ENCODE measurements at places on chromosomes 11 and 22. TPM values are rescaled to one million over a fixed set of nuclear protein-coding genes. Genes with fewer than 3 reads are reported as not detected.

GRCh38 chr11:108886005-108886659 lies 221.3 kb downstream of the DDX10 start:
- no peak for DNase-seq

DNA sequence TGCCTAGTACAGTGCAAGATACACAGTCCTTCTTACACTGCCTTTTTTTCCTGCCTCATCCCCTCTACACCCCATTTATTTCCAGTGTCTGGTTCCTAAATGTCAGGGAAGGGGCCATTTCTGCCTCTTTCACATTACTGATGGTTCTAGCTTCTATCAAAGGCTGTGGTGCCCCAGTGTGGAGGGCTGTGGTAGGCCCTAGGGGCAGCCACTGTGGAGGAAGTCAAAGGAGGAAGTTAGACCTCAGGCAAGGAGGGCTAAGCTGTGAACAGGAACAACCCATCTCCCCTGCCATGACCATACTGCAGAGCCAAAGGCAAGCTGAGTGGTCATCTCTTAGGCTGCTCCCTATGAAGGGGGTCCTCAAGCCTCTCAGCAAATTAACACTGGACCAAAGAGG lies 81.9 kb upstream of the CRTAM start:
- peak; percentile 27 for DNase-seq

SYT7 gene
- total RNA-seq, result 0.09 TPM

CASP5 gene
- not detected for total RNA-seq

DNA sequence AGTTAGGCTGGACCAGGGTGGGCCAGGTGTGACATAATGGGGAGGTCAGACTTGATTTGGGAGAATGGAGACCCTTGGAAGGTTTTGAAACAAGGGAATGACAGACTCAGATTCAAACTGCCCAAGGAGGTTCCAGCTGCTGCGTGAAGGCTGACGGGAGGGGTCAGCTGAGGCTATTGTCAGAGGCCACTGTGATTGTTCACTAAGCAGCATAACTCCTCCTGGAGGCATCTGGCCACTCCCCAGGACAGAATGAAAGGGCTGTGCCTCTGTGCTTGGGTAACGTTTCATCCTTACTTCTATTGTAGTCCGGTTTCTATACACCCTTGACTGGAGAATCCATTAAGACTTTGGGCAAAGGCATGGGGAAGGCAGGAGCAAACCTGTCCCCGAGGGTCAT lies 126.6 kb downstream of the DSCAML1 start:
- no peak for DNase-seq

DNA sequence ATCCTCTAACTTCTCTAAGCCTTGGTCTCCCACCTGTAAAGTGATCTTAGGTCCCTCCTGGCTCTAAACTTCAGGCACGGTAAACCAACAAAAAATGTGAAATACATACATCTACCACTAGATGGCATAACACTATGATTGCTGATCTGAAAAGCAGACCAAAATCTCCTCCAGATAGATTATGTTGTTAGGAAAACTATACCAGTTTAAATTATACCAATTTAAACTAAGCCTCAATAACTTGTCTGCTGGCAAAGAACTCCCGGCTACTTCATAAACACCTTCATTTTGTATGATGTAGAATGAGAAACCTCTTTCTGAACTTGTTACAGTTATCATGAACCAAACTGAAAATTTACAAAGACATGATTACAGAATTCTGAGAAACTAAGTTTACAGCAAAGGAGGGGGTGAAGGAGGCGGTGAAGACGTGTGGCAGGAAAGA lies 85.9 kb downstream of the SBF2 start:
- DNase-seq, result no peak

TRIM29 gene
- total RNA-seq, result not detected

DNA sequence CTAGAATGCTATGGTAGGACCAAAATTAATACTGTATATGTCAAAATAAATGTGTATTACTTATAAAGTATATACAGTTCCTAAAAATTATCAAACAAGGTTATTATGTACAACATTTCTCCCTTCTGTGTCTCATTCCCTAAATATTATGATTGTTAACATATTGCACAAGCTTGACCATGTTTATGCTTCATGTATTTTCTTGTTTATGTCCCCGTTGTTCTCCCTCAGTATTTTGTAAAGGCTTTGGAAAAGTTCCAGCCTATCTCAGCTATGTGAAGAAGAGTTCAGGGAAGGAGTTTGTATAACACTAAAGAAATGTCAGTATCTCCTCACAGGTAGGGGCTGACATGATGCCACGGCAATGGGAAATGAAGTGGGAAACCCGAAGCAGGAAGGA lies 19.6 kb downstream of the ADM start:
- no peak for DNase-seq

XRRA1 gene
- 9.9 TPM for total RNA-seq

DNA sequence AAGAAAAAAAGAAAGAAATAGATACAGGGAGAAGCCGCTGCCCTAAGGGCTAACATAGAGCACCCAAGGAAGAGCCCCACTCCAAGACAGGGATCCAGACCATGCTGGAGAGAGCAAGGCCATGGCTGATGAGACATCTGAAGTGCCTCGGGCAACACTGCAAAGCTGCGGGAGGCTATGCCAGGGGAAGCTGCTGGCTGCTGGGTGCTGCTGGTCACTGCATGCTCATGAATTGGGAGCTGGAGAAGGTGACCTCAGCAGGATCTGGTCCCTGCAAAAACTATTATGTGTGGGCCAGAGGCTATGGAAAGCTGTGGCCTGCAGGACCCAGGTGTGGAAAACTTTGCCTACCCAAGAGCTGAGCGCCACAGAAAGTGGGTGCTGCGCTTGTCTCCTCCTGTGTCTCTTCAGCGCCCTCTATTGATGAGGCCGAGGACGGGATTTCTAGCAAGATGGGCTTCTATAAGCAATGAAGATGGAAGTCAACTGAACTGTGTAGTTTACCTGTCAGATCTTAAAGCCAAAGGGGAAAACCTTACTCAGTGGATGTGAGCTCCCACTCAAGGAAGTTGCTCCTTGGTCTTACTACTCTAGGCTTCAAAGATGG lies 17.3 kb upstream of the SLC29A2 start:
- DNase-seq, result peak; percentile 66

B4GALNT4 gene
- total RNA-seq, result 1.5 TPM

DNA sequence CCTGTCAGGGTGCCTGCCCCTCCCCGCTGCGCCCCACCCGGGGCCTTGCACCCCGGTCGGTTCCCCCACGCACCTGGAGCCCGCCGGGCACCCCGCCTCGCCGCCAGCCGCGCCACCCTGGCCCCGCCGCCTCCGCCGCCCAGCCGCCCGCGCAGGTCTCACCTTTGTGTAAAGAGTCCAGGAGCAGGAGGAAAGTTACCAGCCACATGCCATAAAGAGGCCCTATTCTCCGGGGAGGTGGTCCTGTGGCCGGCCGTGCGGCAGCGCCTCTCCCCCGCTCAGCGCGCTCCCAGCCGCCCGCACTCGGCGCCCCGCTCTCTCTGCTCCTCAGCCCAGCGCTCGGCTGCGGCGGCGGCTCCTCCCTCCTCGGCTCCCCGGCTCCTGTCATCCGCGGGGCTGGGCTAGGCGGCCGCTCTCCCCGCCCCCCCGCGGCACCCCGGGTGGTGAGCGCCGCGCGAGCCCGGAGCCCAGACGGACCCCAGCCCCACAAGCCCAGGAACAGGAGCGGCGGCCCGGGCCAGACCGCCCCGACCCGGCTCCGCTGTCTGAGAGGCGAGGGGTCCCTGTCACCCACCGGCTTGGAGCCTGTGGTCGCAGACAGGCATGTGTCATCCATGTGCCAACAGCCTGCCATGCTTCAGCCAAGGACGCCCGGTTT lies at the start of gene DSCAML1:
TSS of gene DSCAML1 (minus strand) at position 345 of the 658 bp plus-strand sequence. CDS start at position 208, 137 bp downstream.
- DNase-seq, result no peak

POU2AF2 gene
- not detected for total RNA-seq

GGTLC3 gene
- total RNA-seq, result not detected

DNA sequence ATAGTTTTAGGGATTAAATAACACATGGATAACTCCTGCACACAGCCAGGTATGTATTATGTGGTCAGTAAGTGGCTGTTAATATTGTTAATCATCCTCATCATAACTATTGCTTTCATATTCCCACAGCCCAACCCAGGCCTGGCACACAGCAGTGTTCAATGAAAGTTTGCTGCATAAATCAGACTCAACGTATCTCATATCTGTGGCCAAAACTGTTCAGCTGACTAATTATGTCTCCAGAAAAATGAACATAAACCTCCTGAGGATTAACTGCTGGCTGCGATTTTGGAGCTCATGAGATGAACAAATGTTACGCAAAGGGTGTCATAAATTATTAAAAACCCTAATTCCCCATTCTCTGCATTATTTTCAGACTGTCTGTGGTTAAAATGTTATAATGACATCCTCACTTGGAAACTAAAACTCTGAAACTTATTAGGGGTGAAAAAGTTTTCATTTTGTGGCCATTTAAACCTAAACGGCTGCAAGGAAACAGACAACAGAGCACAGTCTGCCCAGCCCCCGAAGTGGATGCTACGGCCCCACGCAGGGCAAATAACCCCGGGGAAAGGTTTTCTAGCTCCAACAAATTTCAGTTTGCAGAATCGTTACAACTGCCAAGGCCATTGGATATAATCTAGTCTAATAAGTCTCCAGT lies 17.3 kb downstream of the ABCC8 start:
- no peak for DNase-seq

HPX gene
- 0.50 TPM for total RNA-seq

DNA sequence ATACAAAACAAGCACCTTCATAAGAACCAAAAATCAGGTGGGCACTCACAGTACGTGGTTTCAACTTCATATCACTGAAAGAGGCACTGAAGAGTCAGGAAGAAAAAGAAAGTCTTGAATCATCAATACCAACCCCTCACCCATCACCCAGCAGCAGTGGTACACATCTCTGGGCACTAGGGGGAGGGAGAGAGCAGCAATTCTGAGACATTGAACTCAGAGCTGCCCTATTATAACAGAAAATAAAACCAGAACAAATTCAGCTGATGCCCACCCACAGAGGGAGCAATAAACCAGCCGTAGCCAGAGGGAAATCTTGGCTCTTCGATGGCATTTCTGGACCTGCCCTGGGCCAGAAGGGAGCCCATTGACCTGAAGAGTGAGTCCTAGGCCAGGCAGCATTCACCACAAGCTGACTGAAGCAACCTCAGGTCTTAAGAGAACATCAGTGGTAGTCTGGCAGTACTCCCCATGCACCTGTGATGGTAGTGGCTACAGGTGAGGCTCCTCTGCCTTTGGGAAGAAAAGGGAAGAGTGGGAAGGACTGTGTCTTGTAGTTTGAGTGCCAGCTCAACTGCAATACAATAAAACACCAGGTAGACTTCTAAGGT lies 42.2 kb upstream of the FAM181B start:
- peak; percentile 45 for DNase-seq

- peak; percentile 49 for DNase-seq
These were observed 26.1 kb upstream of the EED start for GRCh38 chr11:86218125-86219084.

GRCh38 chr11:18936002-18936673 lies 3.1 kb downstream of the MRGPRX1 start:
- DNase-seq, result no peak

GRCh38 chr11:59899532-59899931 lies 20.9 kb downstream of the OOSP3 start:
- no peak for DNase-seq

DNA sequence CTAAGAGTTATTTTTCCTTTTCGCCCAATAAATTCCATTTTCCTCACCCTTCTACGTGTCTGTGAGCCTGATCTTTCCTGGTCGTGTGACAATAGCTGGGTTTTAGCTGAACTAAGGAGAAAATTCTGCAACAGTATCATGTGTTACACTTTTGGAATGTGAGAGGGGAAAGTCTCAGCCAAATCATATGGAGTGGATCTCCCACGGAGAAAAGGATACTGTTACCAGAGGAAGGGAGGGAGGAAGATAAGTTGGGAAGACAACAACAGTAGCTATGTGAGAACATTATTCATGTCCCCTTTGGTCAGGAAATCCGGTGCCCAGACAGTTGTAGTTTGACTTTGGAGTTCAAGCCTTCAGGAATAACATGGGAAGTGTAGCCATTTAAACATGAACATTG lies 584.0 kb upstream of the RAG2 start:
- DNase-seq, result no peak

DNA sequence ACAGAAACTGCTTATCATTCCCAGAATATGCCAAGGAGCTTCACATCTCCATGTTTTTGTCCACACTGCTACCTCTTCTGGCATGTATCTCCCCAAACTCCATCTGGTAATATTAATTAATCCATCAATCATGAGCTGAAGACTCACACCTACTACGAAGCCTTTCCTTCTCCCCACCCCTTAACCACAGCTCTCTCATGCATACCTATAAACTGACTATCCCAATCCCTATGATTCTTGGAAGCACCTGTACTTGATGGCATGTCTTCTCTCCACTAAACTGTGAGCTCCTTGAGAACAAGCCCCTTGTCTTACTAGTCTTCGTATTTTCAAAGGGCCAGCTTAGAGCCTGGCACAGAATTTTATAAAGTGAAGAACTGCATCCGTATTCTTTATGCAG lies 47.3 kb downstream of the RELT start:
- DNase-seq, result no peak

DNA sequence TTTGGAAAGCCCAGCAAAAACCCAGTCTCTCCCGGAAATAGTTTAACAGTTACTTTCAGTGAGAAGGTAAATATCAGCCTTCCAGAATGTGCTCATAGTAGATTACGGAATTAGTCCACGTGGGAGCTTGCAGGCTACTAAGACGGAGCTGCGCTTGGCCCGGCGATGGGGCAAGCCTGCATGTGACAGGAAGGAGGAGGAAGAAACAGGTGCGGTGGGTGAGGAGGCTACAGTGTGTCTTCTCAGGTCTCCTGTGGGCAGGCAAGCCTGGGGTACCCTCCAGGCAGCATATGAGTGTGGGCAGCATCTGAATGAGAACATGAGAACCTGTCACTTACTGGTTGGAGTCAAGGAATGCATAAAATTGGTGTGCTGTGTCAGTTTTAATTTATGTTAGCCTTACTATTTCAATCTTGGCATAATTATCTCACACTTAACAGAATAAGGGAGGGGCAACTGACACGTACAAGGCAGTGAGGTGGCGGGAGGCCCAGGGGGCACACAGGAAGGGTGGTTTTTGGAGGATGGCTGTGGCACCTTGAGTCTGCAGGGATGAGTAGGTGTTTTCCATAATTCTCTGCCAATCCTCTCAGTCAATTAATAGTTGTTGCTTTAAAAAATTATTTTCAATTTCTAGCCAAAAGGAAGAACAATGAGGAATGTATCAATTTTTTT lies 35.7 kb downstream of the CLMP start:
- no peak for DNase-seq

GRCh38 chr22:47168441-47168840 lies 406.0 kb downstream of the TBC1D22A start:
- no peak for DNase-seq

GRCh38 chr11:64253481-64253880 lies 2.2 kb downstream of the PLCB3 start:
- no peak for DNase-seq

- no peak for DNase-seq
These were observed 24.0 kb upstream of the OR10W1 start for GRCh38 chr11:58292017-58292416.

LUZP2 gene
- total RNA-seq, result not detected

HMOX1 gene
- 1.0 TPM for total RNA-seq

CPSF7 gene
- total RNA-seq, result 123 TPM

- DNase-seq, result no peak
These were observed 6.7 kb downstream of the TMEM184B start for GRCh38 chr22:38266120-38266519.

Measured in activated T-helper 2 cell treated with anti-CD3 and anti-CD28 coated beads, Interferon-gamma antibody, Interleukin-2, Interleukin-4, amounts not matched to agents 10 μg/mL and 5 μg/mL and 100 μg/mL, durations not matched to agents 14 hours and 24 hours and 36 hours (primary cell).